Effector memory CD8-positive, alpha-beta T cell (primary cell): ENCODE measurements at places on chromosomes 11 and 22.
A peak's percentile ranks its signal among the peaks of the same experiment; 100 is the strongest.

- no peak overlapping the region for H3K4me3 ChIP-seq
- H3K36me3 ChIP-seq = no peaks in the 10 kb centered on the region
- H3K27ac ChIP-seq = no peak overlapping the region
- peaks cover 5% of the 10 kb centered on the region for H3K4me1 ChIP-seq
- H3K27me3 ChIP-seq = peaks cover 7% of the 10 kb centered on the region
- DNase-seq = no peak
Measured at GRCh38 chr22:39674536-39674935, 104.0 kb downstream of the CACNA1I start.

GRCh38 chr11:64877390-64878222 lies 815 bp downstream of the EHD1 start:
- no peaks in the 10 kb centered on the region for H3K27me3 ChIP-seq
- H3K4me3 ChIP-seq = peak overlapping the region; percentile 91
- peak overlapping the region; percentile 98 for H3K27ac ChIP-seq
- no peak for DNase-seq
- H3K4me1 ChIP-seq = peaks cover 70% of the 10 kb centered on the region

DNA sequence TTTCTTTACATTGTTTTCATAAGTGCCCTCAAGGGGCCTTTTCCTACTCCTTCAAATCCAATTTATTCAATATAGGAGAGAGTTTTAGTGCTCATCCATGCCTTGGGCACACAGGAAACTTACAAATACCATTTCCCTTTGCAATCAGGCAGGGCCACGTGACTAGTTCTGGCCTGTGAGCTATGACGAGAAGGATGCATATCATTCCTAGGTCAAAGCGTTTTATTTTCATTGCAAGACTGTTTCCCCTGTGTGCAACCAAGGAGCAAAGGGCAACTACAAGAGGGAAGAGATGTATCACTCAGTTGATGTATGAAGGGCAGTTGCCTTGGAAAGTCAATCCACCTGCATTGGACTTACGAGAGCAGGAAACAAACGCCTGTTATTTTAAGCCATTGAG lies 1.9 kb upstream of the TRAF6 start:
- peaks cover 22% of the 10 kb centered on the region for H3K4me1 ChIP-seq
- peaks cover 12% of the 10 kb centered on the region for H3K36me3 ChIP-seq
- DNase-seq = no peak
- H3K27ac ChIP-seq = no peak overlapping the region
- no peak overlapping the region for H3K4me3 ChIP-seq

GRCh38 chr11:10405865-10406592 lies 49.0 kb upstream of the AMPD3 start:
- no peak overlapping the region for H3K27ac ChIP-seq
- no peaks in the 10 kb centered on the region for H3K27me3 ChIP-seq
- DNase-seq = peak; percentile 27
- H3K36me3 ChIP-seq = no peaks in the 10 kb centered on the region
- H3K4me1 ChIP-seq = peaks cover 12% of the 10 kb centered on the region

DNA sequence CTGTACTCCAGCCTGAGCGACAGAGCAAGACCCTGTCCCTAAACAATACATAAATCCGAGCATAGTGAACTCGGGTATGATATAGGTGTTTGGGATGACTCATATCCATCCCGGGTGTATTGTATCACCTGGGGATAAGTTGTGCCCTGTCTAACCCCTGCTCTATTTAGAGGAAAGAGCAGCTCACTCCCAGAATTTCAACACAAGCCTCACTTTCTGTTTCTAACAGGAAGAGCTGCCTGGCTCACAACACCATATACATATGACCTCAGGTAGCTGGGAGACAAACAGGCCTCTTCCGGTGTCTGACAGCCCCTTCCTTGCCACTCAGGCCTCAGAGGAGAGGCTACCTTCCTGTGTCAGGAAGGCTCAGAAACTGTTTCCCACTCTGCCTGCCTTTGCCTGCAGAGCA lies 9.9 kb upstream of the MICALL1 start:
- H3K36me3 ChIP-seq = peaks cover 4% of the 10 kb centered on the region
- peak overlapping the region; percentile 53 for H3K4me3 ChIP-seq
- peaks cover 6% of the 10 kb centered on the region for H3K4me1 ChIP-seq
- H3K27ac ChIP-seq = peak overlapping the region; percentile 95
- peak; percentile 29 for DNase-seq

- peaks cover 23% of the 10 kb centered on the region for H3K4me1 ChIP-seq
- peak overlapping the region; percentile 92 for H3K4me3 ChIP-seq
- H3K36me3 ChIP-seq = peaks cover 45% of the 10 kb centered on the region
- no peaks in the 10 kb centered on the region for H3K27me3 ChIP-seq
- H3K27ac ChIP-seq = peak overlapping the region; percentile 98
- DNase-seq = no peak
Measured at GRCh38 chr11:65084598-65085375, 765 bp downstream of the ZFPL1 start.

GRCh38 chr11:88345949-88346348 lies 8.4 kb upstream of the CTSC start:
- no peaks in the 10 kb centered on the region for H3K27me3 ChIP-seq
- no peak for DNase-seq
- H3K4me3 ChIP-seq = no peak overlapping the region
- H3K36me3 ChIP-seq = peaks cover 3% of the 10 kb centered on the region
- H3K4me1 ChIP-seq = peaks cover 18% of the 10 kb centered on the region

DNA sequence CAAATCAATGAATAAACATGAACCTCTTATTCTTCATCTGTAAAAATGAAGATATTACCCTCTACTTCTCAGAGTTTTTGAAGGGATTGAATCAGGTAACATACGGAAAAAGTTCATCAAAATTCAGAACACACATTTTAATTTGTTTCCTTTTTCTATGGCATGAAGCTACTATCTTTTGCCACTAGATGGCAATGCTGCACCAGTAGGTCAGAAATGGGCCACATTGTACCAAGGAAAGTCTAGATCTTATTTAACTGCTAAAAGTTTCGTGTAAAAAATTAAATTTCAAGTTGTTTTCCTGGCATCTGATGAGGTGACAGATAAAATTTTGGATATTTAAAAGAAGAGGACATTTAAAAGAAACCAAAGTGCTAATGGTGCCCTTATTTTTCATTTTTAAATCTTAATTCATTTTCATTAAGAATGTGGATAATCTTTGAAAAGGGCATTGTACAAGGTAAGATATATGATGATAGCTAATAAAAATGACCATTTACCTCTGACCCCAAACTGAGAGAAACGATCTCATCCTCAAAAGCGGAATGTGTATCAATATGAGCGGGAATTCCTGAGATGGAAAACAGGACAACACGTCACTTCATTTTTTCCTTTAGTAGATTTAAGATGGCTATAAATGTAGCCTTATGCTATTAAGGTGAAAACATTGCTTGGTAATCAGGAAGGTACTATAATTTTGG lies 16.1 kb downstream of the ALKBH8 start:
- H3K4me1 ChIP-seq = peaks cover 5% of the 10 kb centered on the region
- DNase-seq = peak; percentile 37
- H3K27me3 ChIP-seq = no peaks in the 10 kb centered on the region
- H3K36me3 ChIP-seq = peaks cover 58% of the 10 kb centered on the region
- H3K4me3 ChIP-seq = no peak overlapping the region

GRCh38 chr11:12377106-12377823 lies at the start of gene PARVA:
TSS of gene PARVA (plus strand) at chr11:12377571. CDS start at chr11:12377648, 77 bp downstream.
- H3K27ac ChIP-seq = no peak within 1 kb of the TSS
- peaks cover 12% of the 10 kb centered on the region for H3K4me1 ChIP-seq
- DNase-seq = no peak
- H3K27me3 ChIP-seq = peaks cover 40% of the 10 kb centered on the region
- peaks cover 4% of the 10 kb centered on the region for H3K36me3 ChIP-seq
- H3K4me3 ChIP-seq = peak within 1 kb of the TSS; percentile 79

- H3K4me1 ChIP-seq = peaks cover 79% of the 10 kb centered on the region
- peak overlapping the region; percentile 79 for H3K4me3 ChIP-seq
Measured at GRCh38 chr11:128625746-128626145, 38.4 kb upstream of the ETS1 start.

GRCh38 chr22:49871482-49871881 lies 17.8 kb downstream of the ZBED4 start:
- no peak for DNase-seq
- peaks cover 27% of the 10 kb centered on the region for H3K36me3 ChIP-seq
- H3K27me3 ChIP-seq = no peaks in the 10 kb centered on the region
- peak overlapping the region; percentile 51 for H3K27ac ChIP-seq

DNA sequence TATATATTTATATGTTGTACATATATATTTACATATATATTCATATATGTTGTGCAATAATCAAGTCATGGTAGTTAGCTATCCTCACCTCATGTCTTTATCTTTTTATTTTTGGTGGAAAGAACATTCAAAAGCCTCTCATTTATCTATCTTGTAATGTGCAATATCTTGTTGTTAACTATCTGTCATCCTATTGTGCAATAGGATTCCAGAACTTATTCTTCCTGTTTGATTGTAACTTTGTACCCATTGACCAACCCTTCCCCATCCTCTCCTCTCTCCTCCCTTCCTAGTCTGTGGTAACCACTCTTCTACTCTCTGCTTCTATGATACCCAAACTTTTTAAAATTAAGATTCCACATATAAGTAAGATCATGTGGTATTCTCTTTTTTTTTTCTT lies 115.6 kb upstream of the PDGFD start:
- no peak overlapping the region for H3K4me3 ChIP-seq
- no peaks in the 10 kb centered on the region for H3K36me3 ChIP-seq
- H3K4me1 ChIP-seq = no peaks in the 10 kb centered on the region
- DNase-seq = no peak

DNA sequence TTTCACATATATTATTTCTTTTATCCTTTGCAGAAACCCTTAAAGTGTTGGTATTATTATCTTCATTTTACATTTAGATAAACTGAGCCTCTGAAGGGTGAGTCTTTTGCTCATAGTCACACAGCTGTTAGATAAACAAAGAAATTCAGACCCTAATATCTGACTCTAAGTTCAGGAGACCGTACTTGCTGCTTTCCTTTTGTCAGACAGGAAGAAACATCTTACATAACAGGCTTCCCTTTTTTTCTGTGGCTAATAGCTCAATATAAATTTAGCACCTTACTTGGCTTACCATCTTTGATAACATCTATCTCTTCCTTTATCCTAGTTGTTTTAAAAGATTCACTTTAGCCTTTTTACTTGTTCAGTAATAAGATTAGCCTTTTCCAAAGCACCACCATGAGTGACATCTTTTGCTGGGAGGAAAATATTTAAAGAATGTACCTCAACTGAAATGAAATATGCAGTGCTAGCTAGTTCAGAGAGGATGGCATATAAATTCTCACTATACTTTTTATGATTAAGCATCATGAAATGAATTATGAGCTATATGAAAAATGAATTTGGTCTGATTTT lies 128.6 kb downstream of the WNT11 start:
- DNase-seq = no peak
- H3K27me3 ChIP-seq = no peaks in the 10 kb centered on the region
- peaks cover 6% of the 10 kb centered on the region for H3K4me1 ChIP-seq
- no peak overlapping the region for H3K27ac ChIP-seq
- H3K4me3 ChIP-seq = no peak overlapping the region
- peaks cover 7% of the 10 kb centered on the region for H3K36me3 ChIP-seq

GRCh38 chr11:96412761-96413381 lies 23.1 kb downstream of the JRKL start:
- DNase-seq = no peak
- H3K4me3 ChIP-seq = no peak overlapping the region
- H3K36me3 ChIP-seq = no peaks in the 10 kb centered on the region
- H3K4me1 ChIP-seq = no peaks in the 10 kb centered on the region
- peaks cover 41% of the 10 kb centered on the region for H3K27me3 ChIP-seq

GRCh38 chr11:58770627-58771457 lies 39.1 kb upstream of the GLYAT start:
- H3K27me3 ChIP-seq = peaks cover 38% of the 10 kb centered on the region
- H3K36me3 ChIP-seq = no peaks in the 10 kb centered on the region

DNA sequence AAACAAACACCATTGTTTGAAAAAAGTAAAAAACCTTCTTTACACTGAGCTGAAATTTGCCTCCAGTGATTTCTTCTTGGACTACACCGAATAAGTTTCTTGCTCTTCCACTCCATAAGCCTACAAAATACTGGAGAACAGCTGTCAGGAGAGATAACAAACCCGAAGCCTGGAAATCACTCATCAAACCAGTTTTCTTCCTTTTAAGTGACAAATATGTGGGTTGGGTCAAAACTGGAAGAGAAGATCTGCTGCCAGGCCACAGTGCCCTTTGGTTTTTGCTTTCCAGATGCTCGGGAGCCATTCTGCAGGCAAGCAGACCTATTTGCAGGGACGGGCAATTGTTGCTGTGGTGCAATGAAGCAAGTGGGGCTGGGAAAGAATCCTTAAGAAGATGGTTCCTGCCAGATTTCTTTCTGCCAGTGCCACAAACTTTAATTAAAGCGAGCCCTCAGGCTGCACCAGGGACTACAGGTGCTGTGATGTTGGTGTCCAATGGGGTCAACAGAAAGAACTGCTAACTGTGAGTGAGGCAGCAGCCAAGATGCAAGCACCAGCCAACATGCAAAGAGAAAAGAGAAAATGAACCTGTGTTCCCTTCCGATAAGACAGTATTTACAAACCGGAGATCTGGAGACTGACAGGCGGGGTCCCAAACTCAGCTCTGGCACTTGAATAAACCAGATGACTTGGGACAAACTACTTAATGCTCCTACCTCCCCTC lies 44.8 kb upstream of the SMCO4 start:
- H3K36me3 ChIP-seq = no peaks in the 10 kb centered on the region
- peaks cover 42% of the 10 kb centered on the region for H3K27me3 ChIP-seq
- no peak for DNase-seq
- no peak overlapping the region for H3K4me3 ChIP-seq
- H3K4me1 ChIP-seq = no peaks in the 10 kb centered on the region
- no peak overlapping the region for H3K27ac ChIP-seq

DNA sequence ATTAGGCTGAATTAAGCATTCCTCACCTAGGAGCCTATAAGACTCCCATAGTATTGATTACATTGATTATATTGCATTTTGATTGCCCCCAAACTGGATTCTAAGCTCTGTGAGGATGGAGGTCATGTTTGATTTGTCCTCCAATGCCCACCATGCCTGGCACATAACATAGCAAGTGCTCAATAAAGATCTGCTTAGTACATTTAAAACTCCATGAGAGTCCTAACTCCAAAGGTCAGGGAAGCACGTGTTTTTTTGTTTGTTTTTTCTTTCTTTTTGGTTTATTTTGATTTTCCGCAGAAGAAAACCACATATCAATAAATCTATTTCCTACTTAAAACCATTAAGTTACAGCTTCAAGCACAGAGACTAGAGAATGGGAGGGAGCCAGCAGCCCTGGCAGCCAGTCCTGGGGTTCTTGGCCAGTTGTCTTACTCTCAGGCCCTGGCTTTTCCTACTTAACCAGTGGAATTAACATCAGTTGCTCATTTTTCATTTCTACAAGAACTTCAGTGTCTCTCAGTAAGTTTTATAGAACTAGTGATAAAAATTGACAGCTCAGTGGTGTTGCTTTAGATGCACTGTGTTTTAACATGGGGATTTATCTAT lies 429.9 kb upstream of the CCDC90B start:
- no peak overlapping the region for H3K27ac ChIP-seq
- no peaks in the 10 kb centered on the region for H3K4me1 ChIP-seq
- H3K36me3 ChIP-seq = no peaks in the 10 kb centered on the region
